ENCODE measurements at places on chromosomes 2 and 18.

GRCh38 chr2:880201-880970 is 70.3 kb upstream of the SNTG2 start:
- DNase-seq = no peak

GRCh38 chr2:69007603-69008002 is 5.4 kb upstream of the ANTXR1 start:
- DNase-seq = no peak

- DNase-seq = no peak
Measured at GRCh38 chr18:79558933-79559416, 120.6 kb upstream of the CTDP1 start.

- no peak for DNase-seq
Measured at GRCh38 chr2:14978845-14979244, 346.3 kb downstream of the LRATD1 start.

GRCh38 chr2:58476556-58476955 is 235.4 kb upstream of the FANCL start:
- no peak for DNase-seq

- DNase-seq = no peak
Measured at GRCh38 chr2:9430316-9431293, 7.2 kb downstream of the CPSF3 start.

DNA sequence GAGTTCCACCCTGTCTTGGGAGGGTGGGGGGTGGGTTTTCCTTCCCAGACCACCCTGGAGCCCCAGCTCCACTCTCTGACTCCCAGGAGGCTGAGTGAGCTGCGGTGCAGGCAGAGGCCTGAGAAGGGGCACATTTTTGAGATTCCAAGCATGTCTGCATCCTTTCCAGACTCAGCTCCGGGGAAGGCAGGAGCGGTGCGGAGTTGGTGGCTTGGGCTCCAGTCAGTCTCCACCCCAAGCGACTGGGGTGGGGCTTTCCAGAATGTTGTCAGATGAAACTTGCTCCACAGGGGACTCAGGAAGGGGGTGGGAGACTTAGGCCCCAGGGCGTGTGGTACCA is 44.2 kb upstream of the HS6ST1 start:
- no peak for DNase-seq

DNA sequence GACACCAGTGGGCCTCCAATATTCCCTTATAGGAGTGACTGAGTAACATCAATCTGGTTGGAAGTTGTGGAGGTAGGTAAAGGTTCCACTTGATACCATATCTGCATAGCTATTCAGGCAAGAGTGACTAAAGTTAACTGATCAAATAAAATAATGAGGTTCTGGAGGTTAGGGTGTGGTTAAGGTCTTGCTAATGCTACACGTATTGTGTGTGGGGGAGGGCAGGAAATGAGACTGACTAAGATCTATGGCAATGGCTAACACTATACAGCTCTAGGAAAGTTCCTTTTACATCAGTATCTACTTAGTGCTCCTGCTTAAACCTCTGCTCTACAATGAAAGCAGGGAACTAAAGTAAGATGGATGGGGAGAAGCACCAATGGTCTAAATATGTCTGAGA is 149.1 kb upstream of the MGAT5 start:
- no peak for DNase-seq

- DNase-seq = no peak
Measured at GRCh38 chr2:189849550-189849949, 65.3 kb downstream of the PMS1 start.

DNA sequence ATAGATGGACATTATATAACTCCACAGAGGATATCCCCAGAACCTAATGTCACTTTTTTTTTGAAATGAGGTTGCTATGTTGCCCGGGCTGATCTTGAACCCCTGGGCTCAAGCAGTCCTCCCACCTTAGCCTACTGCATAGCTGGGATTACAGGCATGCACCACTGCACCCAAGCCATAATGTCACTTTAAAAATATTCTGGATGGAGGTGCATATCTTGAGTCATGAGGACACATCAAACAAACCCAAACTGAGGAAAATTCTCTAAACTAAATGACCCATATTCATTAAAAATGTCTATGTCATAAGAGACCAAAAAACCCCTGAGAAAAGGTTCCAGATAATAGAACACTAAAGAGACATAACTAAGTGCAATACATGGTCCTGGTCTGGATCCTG is 36.3 kb downstream of the OSGEPL1 start:
- DNase-seq = no peak

DNA sequence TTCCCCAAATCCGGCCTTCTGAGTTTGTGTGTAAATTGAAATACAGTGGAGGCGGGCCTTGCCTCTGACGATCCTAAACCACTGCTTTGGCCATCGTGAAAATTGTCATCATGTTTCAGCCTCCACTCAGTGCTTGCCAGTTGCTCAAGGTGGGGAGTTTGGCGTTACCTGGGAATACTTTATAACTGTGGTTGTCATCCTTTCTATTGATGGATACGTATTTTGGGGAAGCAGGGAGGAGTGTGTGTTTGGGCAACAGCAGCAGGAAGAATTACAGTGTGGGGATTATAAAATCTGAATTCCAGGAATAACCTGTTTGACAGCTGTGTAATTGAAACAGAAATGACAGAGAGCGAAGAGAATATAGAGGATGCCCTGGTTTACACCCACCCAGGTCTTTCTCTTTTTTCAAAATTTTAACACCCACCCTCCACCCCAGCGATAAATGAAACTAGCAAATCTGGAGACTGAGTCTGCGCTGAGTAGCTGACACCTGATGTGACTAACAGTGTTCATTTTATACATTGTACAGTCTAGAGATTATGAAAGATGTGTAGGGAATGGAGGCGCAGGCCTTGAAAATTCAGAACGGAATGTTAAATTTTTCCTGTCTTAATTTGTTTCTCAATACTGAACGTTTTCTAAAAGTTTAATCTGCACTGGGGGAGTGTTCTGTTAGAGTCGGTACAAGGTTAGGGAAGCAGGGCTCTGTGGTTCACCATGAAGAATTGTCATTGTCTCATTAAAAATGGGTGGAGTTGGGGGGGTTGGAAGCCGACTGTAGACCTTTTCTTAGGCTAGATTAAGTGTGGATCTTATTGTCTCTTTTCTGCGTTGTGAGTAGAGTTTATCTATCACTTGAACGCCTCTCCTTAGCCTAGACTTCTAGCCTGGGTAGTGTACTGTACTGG is 1.6 kb downstream of the MAP4K4 start:
- no peak for DNase-seq

GRCh38 chr18:61201511-61201910 is 131.7 kb upstream of the CDH20 start:
- no peak for DNase-seq

DNA sequence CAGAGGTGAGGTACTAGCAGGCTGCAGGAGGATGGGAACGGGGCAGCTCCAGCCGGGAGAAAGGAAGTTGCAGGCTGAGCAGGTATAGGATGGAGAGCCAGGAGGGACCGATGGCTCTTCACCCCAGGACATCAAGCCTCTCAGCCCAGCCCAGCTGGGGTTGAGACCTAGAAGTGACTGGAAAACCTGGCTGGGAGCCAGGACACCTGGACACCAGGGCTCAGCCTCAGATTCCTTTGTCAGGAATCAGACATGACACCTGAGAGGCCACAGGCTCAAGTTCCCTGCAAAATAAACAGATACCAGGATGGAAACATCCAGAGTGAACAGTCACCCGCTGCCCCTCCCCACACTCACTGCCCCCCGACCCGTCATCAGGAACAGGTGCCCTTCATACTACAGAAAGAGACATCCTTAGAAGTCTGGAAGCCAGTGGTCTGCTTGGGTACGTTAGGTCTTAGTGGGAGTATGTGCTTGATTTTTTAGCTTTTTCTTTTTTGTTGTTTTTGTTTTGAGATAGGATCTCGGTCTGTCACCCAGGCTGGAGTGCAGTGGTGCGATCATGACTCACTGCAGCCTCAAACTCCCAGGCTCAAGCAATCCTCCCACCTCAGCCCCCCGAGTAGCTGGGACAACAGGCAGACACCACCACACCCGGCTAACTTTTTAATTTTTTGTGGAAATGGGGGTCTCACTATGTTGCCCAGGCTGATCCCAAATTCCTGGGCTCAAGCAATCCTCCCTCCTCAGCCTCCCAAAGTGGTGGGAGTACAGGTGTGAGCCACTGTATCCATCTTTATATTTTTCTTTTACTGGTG is 95.7 kb upstream of the STPG4 start:
- no peak for DNase-seq

- no peak for DNase-seq
Measured at GRCh38 chr2:16614314-16614860, 51.2 kb downstream of the CYRIA start.

- no peak for DNase-seq
Measured at GRCh38 chr2:3151153-3151918, 226.3 kb downstream of the EIPR1 start.

DNA sequence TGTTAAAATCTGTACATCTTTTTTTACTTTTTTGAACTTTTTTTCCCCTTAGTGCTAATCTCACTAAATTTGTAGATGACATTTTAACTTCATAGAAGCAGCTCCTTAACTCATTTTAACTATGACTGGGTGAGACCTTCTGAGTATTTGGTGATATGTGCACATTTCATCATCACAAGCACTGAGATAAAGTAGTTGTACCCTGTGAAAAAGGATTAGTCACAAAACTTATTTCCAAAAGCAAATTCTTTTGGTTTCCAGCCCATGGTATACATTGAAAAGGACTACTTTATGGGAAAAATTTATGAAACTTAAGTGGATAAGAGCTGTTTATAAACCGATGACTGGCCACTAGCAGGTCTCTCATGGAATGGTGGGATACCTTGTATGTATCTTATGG is 581.5 kb downstream of the PLCL1 start:
- no peak for DNase-seq

DNA sequence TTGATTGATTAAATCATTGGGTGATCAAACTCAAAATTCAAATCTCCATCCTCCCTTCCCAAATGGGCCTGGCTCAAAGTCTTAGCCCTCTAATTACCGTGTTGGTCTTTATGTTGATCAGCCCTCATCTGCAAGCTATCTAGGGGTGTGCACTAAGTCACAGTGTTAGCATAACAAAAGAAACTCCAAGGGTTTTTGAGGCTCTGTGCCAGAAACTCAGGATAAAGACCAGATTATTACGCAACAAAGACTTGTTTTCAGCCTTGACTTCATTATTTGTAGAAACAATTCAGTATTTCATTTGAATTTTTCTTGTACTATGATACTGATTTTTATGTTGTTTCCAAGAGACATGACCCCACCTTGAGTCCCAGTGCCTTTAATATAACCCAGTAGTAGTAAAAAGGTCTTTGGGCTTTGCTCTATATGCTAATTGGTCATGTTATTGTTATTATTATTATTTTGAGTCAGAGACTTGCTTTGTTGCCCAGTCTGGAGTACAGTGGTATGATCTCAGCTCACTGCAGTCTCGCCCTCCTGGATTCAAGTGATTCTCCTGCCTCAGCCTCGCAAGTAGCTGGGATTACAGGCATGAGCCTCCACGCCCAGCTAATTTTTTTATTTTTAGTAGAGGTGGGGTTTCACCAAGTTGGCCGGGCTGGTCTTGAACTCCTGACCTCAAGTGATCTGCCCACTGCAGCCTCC is 13.9 kb downstream of the PSMD14 start:
- DNase-seq = no peak

GRCh38 chr2:188078534-188078933 is 213.1 kb upstream of the GULP1 start:
- DNase-seq = no peak

DNA sequence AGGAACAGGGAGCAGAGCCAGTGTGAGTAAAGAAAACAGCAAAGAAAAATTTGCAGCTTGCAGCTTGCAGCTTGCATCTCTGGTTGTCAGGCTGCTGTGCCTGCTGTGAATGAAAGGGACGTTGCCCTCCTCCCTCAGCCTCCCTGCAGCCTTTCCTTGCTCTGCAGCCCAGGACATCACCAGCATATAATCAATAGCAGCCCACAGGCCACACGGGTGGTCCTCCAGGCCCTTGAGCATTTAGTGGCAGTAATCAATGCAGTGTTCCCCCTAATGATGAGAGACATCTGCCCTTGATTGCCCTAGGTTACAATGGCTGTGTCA is 122.2 kb upstream of the TACR1 start:
- no peak for DNase-seq

GRCh38 chr18:25282282-25282681 is 69.7 kb downstream of the ZNF521 start:
- DNase-seq = no peak

- DNase-seq = no peak
Measured at GRCh38 chr2:163086940-163087339, 248.4 kb upstream of the KCNH7 start.

DNA sequence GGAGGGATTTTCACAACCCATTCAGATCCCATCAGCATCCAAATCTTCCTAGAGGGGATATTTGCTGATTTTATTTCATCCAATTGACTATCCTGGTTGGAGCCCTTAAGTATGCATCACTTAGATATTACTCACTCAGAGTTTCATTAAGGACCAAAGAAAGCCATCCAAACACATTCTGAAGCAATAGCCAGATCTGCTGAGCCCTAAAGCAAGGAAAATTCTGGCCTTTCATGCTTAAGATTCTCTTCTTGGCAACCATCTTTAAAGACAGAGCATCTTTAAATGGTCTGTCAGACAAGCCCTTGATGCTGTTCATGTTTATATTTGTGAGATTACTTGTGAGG is 40.9 kb upstream of the C1D start:
- DNase-seq = no peak

- no peak for DNase-seq
Measured at GRCh38 chr2:107313316-107313715, 427.3 kb upstream of the ST6GAL2 start.

DNA sequence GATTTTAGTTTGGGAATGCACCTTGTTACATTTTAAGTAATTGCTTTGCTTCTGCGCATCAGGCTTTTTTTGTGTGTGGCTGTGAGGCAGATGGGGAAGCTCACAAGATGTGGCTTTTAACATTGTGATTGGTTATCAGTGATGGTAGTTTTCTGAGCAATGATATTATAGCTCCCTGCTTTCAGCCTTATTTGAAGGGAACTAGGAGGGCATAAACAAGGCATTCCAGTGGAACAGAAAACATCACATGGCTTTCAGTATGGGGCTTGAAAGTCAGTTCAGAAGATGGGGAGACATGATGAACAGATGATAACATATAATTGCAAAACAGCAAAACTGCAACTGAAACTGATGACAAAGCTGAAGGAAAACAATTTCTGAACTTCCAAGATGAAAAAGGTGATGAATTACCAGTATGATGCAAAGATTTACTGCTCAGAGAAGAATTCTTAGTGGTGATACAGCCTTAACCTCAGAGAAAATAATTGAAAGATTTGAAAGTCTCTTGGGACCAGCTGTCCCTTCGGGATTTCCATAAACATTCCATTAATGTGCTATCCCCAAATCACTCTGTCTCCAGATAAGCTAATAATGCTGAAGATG is 439.7 kb downstream of the RND3 start:
- DNase-seq = no peak

- no peak for DNase-seq
Measured at GRCh38 chr18:74152857-74153256, 4.5 kb downstream of the TIMM21 start.

DNA sequence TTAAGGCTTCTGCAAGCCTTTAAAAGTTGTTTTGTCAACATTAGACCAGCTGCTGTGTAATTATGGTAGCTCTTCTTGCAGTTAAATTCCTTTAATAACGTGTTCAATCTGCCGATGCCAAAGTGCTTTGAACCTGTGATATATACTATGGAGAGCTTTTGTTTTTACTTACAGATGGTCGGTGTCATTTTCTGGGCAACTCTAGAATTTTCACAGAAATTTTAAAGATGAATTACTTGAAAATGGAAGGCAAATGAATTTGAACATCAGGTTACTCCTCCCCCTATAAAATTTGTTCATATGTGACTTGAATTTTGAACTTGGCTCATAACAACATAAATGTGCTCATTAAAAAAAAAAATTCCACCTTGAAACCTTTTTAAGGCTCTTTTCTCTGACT is 23.0 kb downstream of the LYPD6 start:
- no peak for DNase-seq

- no peak for DNase-seq
Measured at GRCh38 chr2:1837022-1837421, 92.7 kb upstream of the PXDN start.

- no peak for DNase-seq
Measured at GRCh38 chr2:150136893-150137292, 350.6 kb downstream of the RND3 start.
